ENCODE measurements at places on chromosomes 13 and 19. TPM values are rescaled to one million over a fixed set of nuclear protein-coding genes. Genes with fewer than 3 reads are reported as not detected.

Gene GSX1
- total RNA-seq: not detected

Gene ZNF491
- total RNA-seq: 4.2 TPM

Gene AKAP8
- 16.9 TPM for total RNA-seq

Gene AMH
- not detected for total RNA-seq

Gene B3GNT3
- total RNA-seq: not detected

Gene RNF17
- total RNA-seq: 0.28 TPM

Gene SIGLEC9
- not detected for total RNA-seq

Gene PSG3
- not detected for total RNA-seq

Gene TMEM259
- 26.4 TPM for total RNA-seq

Measured in IMR-90 (cell line).